ENCODE measurements at places on chromosomes 16 and 17.

GRCh38 chr17:53516636-53517035 lies 306.1 kb upstream of the KIF2B start:
- no peak for DNase-seq

GRCh38 chr16:48611329-48612137 lies 1.6 kb upstream of the N4BP1 start:
- DNase-seq = peak; percentile 12

GRCh38 chr17:72565006-72565405 lies 444.2 kb downstream of the SOX9 start:
- DNase-seq = no peak

DNA sequence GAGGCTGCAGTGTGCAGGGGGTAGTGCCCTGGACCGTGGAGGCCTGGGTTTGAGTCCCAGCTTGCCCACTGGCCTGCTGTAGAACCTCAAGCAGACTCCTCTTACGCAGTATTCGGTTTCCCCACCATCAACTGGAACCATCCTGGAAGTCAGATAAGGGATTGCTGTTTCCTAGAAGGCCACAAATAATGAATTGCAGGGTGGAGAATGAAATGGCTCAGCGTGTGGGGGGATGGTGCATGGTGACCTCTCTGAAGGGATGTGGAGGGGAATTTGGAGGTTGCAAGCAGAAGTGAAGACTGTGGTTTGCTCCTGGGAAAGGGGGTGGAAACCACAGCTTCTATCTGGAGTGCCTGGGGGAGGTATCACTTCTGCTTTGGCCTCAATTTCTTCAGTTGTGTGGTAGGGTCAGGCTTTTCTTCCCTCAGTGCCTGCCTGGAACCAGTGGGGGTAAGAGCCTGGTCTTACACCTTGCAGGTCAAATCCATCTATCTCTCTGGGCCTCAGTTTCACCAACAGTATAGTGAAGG lies 1.7 kb downstream of the ADGRG5 start:
- peak; percentile 65 for DNase-seq

DNA sequence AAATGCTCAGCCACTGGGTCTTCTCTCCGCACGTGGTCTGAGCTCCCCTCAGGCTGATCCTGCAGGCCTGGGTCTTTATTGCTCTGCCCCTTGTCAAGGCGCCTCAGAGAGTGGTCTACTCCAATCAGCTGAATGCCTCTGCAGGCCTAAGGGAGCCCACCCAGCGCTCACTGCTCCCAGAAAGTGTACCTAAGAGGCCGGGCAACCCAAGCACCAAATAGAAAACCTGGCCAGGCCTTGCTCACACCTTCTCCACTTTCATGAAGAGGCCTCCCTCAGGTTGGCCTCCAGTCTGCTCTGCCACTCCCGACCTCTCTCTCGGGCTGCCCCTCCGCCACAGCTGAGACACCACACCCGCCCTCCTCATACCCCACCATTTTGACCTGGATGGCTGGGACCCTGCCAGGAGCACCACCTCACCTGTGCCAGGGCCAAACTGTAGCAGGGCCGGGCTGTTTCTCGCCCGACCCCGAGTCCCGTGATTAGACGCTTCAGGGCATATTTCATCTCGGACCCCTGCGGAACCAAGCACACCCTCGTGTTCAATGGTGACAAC lies 665 bp downstream of the MYBBP1A start:
- no peak for DNase-seq

Measured in bone marrow (tissue), 2 donors.